AG08395 (cell line): ENCODE measurements at places on chromosomes 3 and 15.
A peak's percentile ranks its signal among the peaks of the same experiment; 100 is the strongest.

GRCh38 chr15:25417604-25418003 is 21.2 kb downstream of the UBE3A start:
- no peak for DNase-seq

DNA sequence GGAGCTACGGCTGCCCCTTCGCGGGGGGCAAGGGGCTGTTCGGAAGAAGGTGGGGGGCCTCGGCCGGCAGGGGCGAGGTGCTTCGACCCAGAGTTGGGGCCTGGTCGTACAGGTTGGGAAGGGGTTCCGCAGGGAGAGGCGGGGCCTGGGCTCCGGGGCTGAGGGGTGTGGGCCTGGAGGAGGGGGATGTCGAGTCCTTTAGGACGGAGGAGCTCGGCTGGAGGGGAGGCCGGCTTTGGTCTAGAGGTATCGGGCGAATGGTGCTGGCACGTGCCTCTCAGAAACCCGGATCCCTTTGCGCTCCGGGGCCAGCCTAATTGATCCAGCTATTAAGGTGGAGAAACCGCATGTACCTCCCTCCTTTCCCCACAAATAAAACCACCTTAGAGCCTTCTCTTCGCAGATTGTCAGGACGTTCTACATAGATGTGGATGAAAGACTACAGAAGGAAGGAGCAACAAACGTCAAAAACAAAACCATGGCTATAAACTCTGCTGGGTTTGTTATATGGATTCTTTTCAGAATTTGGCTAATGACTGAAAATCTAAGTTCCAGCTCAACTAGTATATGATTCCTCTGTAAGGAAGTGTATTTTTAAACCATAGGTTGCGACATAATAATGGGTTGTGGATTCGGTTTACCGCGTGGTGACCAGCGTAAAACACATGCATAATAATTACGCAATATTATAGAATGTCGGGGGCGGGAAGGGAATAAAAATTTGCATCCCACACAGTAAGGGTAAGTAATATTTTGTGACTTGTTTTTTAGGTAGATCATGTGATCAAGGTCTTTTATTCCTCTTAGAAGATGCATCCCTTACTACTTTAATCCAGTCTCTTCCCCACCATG is 644 bp upstream of the NGLY1 start:
- DNase-seq = peak; percentile 22

DNA sequence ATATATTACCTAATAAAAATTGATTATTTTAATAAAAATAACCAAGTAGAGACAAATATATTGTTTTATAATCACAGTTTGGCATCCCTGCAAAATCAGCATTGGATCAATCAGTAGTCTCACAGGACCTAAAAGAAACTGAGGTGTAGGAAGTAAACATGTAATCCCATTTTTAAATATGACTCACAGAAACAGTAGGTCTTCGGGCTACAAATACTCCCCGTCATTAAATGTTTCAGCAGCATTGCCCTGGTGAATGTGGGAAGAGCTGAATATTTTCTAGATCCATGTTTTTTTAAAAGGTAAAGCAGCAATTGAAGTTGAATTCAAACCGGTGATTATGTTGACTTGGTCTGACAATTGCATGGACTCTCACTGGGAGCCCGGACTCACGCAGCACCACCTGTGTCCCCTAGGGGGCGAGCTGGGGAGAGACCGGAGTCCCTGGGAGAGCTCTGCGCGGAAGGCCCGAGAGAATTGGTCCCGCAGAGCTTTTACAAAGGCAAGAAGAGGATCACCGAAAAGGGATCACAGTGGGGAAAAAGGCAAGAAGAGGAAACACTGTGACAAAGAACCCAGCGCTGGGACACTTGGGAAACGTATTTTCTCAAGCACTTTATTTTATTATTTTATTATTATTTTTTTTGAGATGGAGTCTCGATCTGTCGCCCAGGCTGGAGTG is 17.2 kb upstream of the USP3 start:
- DNase-seq = peak; percentile 82

DNA sequence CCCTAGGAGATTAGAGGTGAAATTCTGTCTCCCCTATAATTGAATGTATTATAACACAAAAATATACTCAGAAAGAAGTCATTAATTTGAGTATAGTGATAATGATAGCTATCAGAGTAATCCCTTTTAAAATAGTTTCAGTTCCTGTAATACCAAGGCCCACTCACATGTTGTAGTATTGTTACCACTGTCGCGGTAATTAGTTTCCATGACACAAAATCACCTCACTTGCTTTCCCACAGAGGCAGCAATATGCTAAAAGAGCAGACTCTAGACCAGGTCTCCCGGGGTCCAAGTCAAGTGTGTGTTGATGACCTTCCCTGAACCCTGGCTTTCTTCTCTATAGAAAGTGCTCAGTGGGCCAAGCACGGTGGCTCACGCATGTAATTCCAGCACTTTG is 39.5 kb upstream of the NSMCE3 start:
- DNase-seq = no peak

GRCh38 chr3:152362086-152362485 is 93.4 kb downstream of the MBNL1 start:
- no peak for DNase-seq
